ENCODE measurements at places on chromosomes 7 and 10. TPM values are rescaled to one million over a fixed set of nuclear protein-coding genes. Genes with fewer than 3 reads are reported as not detected.

GRCh38 chr7:158603773-158604755, 16.4 kb upstream of the PTPRN2 start:
- no peak for DNase-seq

GRCh38 chr7:36188906-36189305, 35.9 kb downstream of the EEPD1 start:
- DNase-seq: no peak

Gene DMBT1
- not detected for total RNA-seq

DNA sequence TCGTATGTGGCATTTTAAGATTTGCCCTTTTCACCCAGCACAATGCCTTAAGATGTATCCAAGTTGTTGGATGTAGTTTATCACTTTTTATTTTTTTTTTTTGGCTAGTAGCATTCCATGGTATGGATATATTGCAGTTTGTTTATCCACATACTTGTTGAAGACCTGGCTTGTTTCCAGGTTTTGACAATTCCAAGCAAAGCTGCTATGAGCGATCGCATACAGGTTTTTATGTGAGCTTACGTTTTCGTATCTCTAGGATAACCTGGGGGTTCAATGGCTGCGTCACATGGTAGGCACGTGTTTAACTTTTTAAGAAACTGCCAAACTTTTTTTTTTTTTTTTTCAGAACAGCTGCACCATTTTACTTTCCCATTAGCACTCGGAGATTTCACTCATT, 32.2 kb downstream of the BAIAP2L1 start:
- DNase-seq: peak; percentile 53

GRCh38 chr10:92857904-92858514, 9.7 kb downstream of the EXOC6 start:
- DNase-seq: no peak

DNA sequence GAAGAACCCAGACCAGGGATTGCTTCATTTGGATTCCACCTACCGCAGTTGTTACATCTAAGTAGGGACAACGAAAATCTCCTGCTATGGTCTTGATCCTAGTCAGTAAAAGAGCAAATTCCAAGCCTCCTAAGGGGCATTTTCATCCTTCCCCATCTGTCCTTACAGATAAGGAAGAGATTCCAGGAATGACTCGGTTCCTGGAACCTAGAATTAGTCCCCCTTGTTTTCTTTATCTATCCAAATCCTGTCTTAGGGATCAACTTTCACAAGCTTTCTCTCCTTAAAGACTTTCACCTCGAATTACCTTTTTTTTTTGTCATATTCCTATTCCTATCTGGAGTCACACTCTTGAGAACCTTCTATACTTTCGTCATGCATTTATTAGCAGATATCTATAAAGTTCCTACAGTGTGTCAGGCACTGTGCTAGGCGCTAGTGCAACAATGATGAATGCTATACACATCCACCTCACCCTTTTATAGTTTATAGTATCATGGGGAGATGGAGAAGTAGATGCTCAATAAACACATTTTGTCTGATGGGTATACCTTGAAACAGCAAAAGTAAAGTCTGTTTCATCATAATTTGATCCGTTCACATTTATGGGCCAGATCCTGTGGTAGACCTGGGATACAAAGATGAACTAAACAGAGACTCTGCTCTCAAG, 39.2 kb downstream of the LAMB4 start:
- DNase-seq: no peak

DNA sequence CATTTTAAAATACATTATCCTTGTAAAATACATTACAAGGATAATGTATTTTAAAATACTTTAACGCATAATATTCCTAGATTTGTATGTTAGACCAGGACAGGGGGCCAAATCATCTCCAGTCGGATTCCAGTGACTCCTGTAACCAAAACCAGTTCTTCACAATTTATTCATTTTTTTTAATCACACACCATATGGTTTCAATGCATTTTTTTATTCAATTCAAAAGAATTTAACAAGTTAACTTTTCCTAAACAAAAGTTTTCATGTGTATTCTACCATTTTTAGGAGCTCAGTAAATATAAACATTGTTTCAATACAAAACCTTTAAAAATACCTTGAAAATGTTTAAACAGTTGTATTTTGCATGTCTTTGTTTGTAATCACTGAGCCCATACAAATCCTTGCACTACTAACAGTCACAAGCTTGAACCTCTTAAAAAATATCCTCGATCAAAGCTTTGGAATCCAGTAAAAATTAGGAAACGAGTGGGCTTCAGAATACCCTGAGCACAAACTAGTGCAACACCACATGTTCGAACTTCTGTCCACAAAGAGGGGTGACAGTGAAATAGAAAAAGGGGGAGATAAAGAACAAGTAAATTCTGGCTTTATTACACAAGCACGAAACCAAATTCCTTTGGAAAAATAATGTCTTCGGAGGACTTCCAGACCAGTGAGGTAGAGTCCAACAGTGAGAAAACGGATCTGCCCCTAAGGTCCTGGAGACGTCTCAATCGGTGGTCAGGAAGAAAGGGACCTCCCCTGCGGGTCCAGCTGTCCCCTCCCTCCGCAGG, 1.6 kb downstream of the CCDC71L start:
- no peak for DNase-seq

GRCh38 chr10:4212111-4212630, 427.2 kb upstream of the KLF6 start:
- no peak for DNase-seq

Gene ANKRD7
- total RNA-seq: not detected

DNA sequence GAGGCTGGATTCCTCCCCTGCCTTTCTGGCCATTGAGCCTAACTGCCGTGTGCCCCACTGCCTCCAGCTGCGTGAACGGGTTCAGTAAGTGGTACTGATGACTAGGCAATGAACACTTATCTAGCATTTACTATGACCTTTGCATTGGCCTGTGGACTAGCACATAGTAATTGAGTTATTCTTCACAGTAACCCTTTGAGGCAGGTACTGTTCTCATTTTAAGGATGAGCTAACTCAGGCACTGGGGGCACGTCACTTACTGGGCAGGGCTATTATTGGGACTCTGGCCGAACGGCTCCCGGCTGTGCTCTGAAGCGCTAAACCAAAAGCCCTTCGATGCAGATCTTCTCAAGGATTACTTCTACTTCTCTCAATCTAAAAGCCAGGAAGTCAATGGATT, 38.3 kb downstream of the WIPF3 start:
- no peak for DNase-seq

GRCh38 chr10:6347391-6347951, 144.7 kb downstream of the PFKFB3 start:
- no peak for DNase-seq

Gene UCN3
- not detected for total RNA-seq

Gene BTAF1
- 36.0 TPM for total RNA-seq

DNA sequence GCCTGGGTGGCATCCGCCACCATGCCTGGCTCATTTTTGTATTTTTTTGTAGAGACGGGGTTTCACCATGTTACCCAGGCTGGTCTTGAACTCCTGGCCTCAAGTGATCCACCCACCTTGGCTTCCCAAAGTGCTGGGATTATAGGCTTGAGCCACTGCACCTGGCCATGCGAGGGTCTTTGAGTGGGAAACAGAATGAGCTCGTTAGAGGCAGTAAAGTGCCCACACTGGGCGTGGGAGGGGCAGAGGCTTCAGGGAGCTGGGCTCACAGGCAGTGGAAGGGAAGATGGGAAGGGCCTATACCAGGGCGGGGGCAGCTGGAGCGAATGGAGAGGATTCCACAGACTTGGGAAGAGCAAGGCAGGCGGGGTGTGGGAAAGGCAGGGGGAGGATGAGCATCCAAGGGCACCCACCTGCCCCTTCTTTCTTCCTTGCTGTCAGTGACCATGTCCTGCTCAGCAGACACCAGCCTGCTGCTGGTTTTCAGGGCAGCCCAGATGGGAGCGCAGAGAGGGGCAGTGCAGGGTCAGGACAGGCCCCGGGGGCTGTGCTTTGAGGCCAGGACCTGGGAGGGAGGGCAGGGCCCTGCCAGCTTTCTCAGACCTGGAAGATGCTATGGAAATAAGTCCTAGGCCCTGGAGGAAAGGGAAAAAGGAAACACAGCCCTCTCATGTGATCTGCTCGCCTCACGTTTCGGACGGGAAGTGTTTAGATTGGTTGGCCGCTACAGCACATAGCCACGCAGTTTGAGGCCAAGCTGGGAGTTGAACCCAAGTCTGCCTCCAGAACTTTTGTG, 4.2 kb downstream of the FZD9 start:
- peak; percentile 42 for DNase-seq

Gene TAS2R5
- total RNA-seq: 0.47 TPM

- no peak for DNase-seq
Observed at GRCh38 chr7:155733582-155734444, 78.5 kb downstream of the SHH start.
